ENCODE measurements at places on chromosomes 5 and 9.

GRCh38 chr5:41370482-41370881, 139.9 kb downstream of the PLCXD3 start:
- DNase-seq: no peak

GRCh38 chr5:7606840-7607465, 211.0 kb downstream of the ADCY2 start:
- no peak for DNase-seq

- peak; percentile 61 for DNase-seq
Measured at GRCh38 chr9:36903541-36904435, 130.3 kb downstream of the PAX5 start.

DNA sequence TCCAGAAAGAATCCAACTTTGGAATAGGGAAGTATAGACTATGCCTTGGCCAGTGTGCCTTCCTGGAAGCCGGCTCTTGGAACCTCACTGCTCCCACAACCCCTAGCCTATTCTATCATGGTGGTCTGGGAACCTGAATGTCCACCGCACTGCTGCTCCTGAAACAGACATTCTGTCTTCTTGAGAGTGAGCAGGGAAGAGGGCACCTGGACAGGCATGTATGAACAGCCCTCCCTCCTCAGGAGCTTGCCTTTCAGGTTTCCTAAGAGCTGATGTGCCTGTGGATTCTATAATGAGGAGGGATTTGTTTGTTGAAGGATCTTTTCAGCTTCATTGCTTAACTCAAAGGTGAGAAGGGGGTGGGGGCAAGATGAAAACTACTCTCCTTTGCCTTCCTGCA, 55.1 kb upstream of the XPA start:
- no peak for DNase-seq

DNA sequence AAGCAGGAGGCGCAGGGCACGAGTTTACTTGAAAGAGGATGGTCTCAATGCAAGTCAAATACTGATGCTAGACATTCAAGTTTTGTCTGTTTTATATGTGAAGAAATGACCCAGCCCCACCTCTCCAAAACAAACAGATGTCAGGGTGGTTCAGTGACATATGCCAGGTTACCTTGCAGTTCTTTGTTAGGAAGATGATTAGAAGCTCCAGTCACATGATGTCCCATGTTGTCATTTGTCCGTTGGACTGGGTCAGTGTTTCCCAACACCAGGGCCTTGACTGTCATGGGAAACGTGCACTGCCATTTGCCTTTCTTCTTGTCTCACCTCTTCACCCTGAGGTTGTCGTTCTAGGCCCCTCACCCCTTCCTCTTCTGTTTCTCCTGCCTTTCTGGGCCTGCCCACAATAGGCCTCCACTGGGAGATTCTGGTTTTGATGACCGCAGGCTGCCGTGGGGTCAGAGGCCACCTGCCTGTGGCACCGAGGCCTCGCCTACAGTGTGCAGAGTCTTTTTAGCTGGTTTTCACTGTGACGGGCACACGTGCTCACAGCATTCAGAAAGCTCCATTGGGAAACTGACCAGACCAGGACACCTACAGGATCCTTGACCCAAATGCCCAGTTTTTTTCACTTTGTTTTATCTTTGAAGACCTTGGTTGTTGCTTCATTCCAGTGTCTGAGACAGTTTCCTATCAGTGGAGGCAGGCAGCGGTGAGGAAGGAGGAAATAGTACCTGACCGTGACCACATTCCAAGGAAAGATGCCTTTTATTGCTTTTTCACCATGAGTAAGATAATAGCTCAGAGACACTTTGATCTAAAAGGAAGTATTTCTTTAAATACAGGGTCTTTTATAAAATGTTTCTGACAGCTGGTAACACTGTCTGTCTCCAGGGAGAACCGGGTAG, 123.1 kb downstream of the PIP5K1B start:
- DNase-seq: no peak

GRCh38 chr5:176166427-176166826, 71.8 kb upstream of the SIMC1 start:
- DNase-seq: peak; percentile 69

DNA sequence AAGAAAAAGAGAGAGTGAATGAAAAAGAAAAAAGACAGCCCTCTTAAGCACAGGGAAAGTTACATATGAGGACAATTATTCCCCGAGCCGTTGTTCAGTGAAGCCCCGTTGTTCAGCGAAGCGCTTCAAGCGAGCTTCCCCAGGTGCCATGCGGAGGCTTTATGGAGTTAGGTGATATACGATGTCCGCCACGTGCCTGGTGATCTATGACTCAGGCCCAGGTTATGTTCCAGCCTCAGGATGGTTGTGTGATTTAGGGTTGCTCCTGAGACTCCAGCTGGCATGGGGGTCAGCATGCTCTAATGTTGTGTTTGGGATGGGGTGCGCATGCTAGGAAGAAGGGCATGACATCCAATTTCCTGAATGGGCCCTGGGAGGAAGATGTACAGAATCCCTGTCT, 365.6 kb downstream of the CDK5RAP2 start:
- no peak for DNase-seq

GRCh38 chr5:66351813-66352212, 207.7 kb downstream of the SREK1 start:
- DNase-seq: no peak

GRCh38 chr5:143707806-143708205, 104.2 kb upstream of the HMHB1 start:
- no peak for DNase-seq
